ENCODE measurements at places on chromosomes 12 and 14. TPM values are rescaled to one million over a fixed set of nuclear protein-coding genes. Genes with fewer than 3 reads are reported as not detected.

GRCh38 chr12:92574911-92575570 lies 127.7 kb upstream of the PLEKHG7 start:
- DNase-seq = no peak

- DNase-seq = peak; percentile 60
Observed at GRCh38 chr12:67827820-67828383, 161.3 kb upstream of the IFNG-AS1 start.

The DACT1 gene
- 24.0 TPM for total RNA-seq

The AVPR1A gene
- 10.0 TPM for total RNA-seq

Measured in spinal cord (tissue), 10 donors.